GM12864 (cell line): ENCODE measurements at places on chromosomes 13 and 19.

GRCh38 chr13:111642156-111642767, 321.8 kb downstream of the TEX29 start:
- no peak for DNase-seq

- no peak for DNase-seq
Observed at GRCh38 chr19:43812688-43813087, 10.4 kb upstream of the LYPD5 start.

- DNase-seq = no peak
Observed at GRCh38 chr13:111506125-111506524, 185.7 kb downstream of the TEX29 start.

GRCh38 chr19:40586611-40587010, 9.9 kb downstream of the SHKBP1 start:
- no peak for DNase-seq

GRCh38 chr19:38229585-38230073, 5.6 kb upstream of the DPF1 start:
- DNase-seq = no peak
